ENCODE measurements at places on chromosomes 12 and 14.

- no peak for DNase-seq
These were observed 134.1 kb downstream of the GPHN start for GRCh38 chr14:66641861-66642635.

DNA sequence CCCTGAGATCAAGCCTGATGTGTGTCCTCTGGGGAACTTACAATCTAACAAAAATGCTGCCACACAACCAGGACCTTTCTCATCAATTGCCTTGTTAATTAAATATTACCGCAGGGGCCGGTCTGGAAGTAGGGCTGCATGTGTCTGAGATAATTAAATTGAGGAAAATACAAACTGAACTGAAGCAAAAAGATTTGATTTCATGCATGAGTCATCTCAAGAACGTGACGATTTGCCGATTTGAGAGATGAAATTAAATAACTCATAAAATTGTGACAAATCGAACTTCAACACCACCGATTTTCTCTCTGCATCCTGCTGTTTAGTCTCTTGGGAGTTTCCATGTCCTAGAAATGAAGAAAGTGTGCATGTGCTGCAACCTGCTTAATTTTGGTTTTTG is 94.6 kb upstream of the DAAM1 start:
- DNase-seq, result no peak

DNA sequence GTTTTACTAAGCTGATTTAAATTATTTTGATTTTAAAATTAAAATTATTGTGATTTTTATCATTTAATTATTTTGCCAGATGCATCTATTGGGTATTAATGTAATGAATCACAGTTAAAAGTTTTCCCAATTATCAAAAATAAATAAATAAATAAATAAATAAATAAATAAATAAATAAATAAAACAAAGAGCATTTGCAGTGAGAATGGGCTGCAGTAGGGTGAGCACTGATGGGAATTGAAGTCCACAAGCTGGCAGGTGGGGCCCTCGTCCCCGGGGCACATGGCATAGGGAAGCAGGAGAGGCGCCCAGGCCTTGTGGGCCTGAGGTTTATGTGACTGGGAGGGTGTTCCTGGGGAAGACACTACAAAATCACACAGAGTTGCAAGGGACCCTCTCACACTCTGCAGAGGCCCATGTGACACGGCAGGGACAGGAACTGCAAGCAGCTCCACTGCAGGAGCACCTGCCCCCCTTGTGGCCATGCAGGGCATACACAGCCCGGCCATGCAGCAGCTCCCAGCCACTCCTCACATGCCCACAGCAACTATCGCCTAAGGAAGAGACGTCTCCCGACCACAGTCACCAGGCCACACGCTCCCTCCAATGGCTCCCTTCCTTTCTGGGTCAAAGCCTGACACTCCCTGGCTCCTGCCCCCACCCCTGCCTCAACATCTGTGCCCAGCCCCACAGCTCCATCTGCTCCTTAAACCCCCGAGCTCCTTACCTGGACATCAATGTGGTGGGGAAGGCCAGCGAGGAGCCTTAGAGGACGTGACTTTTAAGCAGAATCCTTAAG is 256.3 kb upstream of the SFSWAP start:
- no peak for DNase-seq

- DNase-seq, result no peak
These were observed 62.6 kb downstream of the BCL11B start for GRCh38 chr14:99209409-99209808.

GRCh38 chr12:104846056-104846767 is 111.9 kb downstream of the SLC41A2 start:
- DNase-seq, result no peak

GRCh38 chr14:56183631-56184157 is 65.5 kb downstream of the PELI2 start:
- no peak for DNase-seq

DNA sequence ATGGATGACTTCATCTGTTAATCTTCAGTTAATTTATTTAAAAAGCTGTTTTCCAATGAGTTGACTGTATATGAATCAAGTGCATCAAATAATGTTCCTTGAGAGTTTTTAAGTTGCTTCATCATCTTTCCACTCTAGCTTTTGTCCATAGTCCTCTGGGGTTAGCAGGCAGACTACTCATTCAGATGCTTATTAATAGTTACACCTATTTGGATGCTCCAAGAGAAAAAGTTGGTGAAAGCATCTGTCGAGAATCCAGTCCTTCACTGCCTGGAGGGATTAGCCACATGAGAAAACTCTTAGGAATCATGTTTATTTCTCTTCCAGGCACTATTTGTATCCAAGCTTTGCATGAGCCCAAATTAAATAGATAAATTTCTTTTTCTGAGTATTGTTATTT is 70.2 kb downstream of the DACT1 start:
- no peak for DNase-seq

DNA sequence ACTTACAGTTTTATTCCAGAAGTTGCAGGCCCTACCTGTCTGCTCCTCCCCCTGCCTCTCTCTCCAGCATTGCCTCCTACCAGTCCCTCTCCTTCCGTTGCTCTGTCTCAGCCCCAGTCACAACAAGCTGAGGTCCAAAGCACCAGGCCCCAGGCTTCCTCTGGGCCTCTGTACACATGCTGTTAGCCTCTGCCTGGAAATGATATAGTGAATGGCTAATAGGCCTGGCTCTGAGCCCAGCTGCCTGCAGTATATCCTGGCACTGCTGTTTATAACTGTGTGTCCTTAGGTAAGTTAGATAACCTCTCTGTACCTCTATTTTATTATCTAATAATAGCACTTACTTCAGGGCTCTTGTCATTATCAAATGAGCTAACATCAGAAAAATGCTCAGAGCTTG is 114.9 kb upstream of the PWP1 start:
- no peak for DNase-seq

GRCh38 chr12:47270782-47271664 is 191.3 kb upstream of the AMIGO2 start:
- no peak for DNase-seq

DNA sequence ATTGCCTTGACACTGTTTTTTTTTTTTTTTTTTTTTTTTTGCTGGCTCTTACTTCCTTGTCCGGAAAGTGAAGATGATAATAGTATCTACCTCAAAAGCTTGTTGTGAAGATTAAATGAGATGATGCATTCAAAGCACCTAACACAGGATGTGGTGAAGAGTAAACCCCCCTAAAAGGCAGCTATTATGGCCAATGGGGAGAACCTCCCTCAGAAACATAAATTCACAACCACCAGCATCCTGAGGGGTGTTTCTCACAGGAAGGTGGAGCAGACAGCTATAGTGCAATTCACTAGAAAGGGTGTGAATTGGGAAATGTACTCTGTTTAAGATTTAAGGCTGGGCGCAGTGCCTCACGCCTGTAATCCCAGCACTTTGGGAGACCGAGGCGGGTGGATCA is 85.4 kb upstream of the CRY1 start:
- DNase-seq, result no peak
